ENCODE measurements at places on chromosomes 12 and 14.
A peak's percentile ranks its signal among the peaks of the same experiment; 100 is the strongest.

- no peak for DNase-seq
Measured at GRCh38 chr12:88868050-88868449, 287.8 kb upstream of the KITLG start.

- DNase-seq: peak; percentile 89
Measured at GRCh38 chr14:105065280-105066228, at the start of gene GPR132. TSS of gene GPR132 (minus strand) at chr14:105065430. CDS start at chr14:105055420, 10,010 bp downstream.

- no peak for DNase-seq
Measured at GRCh38 chr12:28057856-28058615, 85.5 kb upstream of the PTHLH start.

DNA sequence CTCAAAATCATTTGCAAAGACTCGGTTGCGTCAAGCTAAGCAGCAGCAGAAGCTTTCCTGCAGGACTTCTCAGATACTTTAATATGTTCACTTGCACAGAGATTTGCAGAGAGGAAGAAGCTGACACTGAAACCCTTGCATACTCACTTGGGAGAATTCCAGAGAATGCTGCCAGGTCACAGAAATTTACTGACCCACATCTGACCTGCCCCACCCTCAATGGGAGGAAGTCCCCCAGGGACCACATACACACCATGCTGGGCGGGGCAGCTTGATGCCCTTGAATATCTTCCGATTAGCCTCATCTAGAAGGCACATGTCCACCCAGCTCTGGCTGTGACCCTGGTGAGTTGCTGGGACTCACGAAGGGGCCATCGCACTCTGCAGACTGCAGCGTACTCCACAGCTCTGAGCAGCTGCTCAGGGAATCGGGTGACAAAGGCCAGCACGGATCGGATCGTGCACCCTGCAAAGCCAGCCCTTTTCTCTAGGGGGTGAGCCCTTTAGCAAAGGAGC lies 83.2 kb downstream of the ITPK1 start:
- DNase-seq: no peak

DNA sequence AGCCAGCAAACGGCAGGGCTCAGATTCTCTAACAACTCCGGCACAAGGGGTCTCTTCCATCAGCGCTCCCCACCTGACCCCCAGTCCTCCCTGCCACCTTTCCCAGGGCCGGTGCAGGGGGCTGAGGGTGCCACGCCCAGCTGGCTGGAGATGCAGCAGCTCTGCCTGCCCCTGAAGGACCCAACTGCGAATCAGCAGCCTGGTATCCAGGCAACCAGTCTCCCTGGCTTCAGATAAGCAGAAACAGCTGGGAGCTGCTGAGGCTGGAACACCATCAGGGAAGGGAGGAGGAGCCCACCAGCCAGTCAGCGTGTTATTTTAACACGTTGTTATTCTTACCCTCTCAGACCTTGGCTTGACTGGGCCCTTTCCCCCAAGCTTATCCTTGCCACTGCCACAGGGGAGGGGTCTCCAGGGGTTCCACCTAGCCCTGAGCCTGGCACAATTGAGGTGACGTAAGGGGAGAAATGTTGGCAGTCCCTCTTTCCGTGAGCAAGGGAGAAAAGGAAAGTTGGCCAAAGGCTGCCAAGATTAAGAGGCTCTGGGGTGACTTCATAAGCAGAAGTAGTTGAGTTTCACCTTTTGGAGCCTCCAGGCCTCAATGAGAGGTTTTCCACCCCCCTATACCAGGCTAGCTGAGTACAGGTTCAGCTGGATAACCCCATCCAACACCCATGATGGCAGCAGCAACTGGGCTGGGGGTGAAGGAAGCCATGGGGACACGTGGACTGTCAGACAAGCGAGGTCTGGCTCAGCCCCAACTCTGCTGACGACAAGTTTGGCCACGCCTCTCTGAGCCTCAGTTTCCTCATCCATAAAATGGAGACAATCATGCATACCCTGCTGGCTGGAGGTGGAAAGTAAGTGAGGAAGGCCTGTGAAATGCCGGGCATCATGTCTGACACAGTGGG lies 91.1 kb downstream of the IRF2BPL start:
- no peak for DNase-seq

DNA sequence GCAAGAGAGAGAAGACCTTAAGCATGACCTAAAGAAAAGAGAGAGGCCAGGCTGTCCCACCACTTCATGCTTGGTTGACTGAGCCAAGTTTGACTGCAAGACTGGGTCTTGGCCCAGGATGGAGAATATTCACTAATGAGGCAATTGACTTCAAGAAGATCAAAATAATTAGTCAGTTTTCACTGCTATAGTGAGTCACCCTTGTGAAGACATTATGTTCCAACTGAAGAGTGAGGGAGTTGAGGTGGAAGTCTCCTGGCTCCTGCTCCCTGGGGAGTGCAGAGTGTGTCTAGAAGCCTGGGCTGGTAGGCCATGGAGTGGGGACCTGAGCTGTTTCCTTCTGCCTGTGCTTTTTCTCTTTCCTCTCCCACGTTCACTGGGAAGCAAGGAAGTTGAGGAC lies 117.6 kb downstream of the CACNA1C start:
- DNase-seq: no peak

- no peak for DNase-seq
Measured at GRCh38 chr12:100703337-100703736, 91.2 kb upstream of the ANO4 start.

DNA sequence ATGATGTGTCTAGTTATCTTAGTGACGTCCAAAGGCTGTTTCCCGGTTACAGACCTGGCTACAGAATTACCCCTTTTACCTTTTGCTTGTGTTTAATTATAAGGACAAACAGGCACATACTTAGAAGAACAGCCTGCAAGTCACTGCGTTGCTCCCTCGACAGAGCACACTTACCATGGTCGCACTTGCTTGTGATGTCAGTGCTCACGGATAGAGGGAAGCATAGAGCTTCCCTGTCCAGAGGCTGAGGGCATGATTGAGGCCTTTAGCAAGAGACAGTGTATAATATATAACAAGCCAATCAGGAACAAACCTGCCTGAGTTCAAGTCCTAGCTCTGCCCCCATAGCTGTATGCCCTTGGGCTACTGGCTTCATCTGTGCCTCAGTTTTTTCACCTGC lies 73.2 kb upstream of the SCN8A start:
- DNase-seq: no peak

DNA sequence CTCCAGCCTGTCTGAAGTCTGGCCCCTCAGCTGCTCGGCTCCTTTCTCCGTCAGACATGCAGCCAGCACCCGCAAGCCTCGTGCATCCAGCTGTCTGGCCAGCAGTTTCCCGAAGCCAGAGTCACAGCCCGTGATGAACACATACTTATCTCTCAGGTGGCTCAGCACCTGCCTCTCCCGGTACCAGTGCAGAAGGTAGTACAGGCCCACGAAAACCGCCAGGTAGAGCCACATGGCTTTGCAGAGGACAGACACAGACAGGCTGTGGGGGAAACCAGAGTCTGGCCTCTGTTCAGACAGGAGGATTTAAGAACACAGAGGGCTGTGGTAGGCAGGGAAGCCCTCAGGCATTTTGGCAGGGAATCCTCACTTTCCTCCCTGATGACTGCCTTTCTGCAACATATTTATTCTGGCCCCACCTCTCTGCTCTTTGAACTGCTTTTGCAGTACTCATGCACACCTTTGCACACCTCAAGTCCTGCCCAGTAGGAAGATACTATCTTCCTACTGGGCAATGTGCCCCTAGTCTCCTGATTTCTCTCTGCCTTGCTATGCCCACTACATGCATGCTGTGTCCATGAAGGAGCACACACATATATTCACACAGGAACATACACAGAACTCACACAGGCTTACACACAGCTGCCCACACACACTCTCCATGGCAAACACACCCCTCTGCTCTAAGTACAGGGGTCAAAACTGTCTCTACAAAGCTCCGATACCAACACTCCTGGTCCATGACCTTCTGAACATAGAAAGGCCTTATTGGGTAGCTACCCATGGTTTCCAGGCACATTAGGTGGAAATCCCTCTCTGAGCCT lies at the start of gene RDH16:
Gene RDH16 (minus strand): TSS at position 380 of the 824 bp plus-strand sequence. CDS start 146 bp downstream, at position 234.
- no peak for DNase-seq

GRCh38 chr14:69963966-69964365 lies 84.8 kb downstream of the SMOC1 start:
- DNase-seq: no peak

DNA sequence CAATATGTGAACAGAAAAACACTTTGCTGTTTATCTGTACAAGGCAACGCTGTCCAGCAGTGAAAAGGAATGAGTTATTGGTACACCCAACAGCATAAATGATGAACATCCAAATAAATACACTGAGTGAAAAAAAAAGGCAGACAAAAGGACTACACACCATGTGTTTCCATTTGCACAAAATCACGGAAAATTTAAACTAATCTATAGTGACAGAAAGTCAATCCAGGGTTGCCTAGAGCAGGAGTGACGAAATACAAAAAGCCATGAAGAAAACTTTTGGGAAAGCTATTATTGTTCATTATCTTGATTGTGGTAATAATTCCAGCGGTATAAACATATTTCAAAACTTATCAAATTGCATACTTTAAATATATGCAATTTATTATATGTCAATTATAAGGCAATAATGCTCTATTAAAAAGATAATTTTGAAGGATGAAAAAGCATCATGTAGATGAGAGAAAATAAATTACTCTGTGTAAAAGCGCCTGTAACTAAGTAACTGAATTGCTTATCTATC lies 578.0 kb upstream of the TMEM132C start:
- no peak for DNase-seq

DNA sequence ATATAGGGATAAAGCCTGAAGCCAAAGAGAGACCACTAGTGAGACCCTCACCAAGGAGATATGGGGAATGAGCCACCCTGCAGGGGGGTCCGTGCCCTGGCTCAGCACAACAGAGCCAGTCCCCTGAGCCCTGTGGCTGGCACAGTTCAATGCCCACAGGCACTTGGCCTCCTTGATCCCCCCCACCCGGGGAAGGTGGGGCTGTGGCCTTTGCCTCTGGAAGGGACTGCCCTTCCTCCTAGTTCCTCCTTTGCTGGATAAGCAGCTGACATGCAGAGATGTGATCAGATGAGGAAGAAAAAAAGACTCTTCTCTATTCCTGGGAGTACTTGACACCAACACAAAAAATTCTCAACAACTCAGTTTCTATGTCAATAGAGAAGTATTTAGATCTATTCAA lies 19.9 kb downstream of the TTC7B start:
- DNase-seq: no peak

GRCh38 chr12:25617991-25618390 lies 64.9 kb upstream of the LMNTD1 start:
- no peak for DNase-seq

GRCh38 chr12:94372461-94372860 lies 87.2 kb downstream of the CEP83 start:
- DNase-seq: no peak

GRCh38 chr12:24705741-24706358 lies 243.1 kb downstream of the BCAT1 start:
- DNase-seq: no peak

DNA sequence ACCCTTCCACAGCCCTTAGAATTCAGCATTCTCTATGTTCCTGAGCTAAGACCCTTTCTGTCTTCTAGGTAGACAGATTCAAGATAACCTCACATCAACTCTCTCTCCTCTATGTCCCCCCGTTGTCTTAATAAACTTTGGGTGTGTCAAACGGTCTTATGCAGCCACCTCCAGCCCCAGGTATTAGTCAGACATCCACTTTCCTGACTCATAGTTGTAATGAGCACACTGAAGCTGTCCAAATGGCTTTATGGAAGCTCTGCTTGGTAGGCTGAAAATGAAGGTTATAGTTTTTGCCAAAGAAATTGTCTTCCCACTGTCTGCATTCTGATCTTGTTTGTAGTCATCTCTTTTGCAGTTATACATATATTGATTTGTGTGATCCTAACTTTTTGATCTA lies 482.0 kb downstream of the RMST start:
- DNase-seq: no peak

DNA sequence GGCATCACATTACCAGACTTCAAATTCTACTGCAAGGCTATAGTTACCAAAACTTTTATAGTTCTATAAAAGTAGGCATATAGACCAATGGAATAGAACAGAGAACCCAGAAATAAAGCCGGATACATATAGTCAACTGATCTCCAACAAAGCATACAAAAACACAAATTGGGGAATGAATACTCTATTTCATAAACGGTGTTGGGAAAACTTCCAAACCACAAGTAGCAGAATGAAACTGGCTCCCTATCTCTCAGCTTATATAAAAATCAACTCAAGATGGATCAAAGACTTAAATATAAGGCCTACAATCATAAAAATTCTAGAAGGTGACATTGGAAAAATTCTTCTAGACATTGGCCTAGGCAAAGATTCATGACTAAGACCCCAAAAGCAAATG lies 187.9 kb upstream of the PLXNC1 start:
- no peak for DNase-seq

DNA sequence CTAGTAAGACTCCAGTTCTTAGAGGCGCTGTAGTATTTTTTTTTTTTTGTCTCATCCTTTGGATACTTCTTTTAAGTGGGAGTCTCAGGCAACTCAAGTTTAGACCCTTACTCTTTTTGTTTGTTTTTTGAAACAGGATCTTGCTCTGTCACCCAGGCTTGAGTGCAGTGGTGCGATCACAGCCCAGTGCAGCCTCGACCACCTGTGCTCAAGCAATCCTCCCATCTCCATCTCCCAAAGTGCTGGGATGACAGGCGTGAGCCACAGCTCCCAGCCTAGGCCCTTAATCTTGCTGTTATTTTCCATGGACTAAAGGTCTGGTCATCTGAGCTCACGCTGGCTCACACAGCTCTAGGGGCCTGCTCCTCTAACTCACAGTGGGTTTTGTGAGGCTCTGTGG lies 21.3 kb downstream of the GPRC5A start:
- no peak for DNase-seq

DNA sequence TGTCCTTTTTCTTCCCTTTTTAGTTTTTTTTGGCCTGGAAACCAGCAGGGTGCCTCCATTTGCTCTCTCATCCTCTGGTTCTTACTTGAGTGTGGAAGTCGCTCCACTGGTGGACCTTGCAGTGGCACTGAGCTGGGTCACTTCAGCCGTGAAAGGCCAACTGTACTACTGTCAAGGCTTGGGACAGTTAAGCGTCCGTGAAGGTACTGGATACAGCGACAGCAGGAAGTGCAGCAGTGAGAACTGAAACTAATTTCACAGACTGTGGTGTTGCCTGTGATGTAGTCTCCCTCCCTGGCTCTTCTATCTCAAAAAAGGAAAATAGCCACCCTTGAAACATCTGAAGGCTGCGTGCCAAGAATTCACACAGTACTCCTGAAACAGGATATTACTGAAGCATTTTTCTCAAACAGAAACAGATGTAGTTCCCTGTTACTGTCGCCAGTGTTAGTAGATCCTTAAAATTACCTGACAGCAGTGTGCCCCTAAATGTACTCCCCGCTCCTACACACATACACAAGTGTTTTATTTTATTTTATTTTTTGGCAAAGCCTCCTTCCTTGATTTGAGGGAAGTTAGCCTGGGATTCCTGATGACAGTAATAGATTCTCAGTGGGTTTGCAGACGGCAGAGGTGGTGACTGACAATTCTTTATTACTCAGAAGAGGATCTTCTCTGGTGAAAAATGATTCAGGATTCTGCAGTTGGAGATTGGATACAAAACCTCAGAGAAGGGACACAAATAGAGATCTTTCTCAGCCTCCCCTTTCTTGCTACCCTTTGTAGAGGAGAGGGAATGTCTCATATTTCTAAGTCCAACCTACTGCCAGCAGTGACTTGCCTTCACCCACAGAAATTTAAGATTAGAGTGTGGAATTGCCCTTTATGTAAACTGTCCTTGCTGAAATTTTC lies 4.4 kb downstream of the SUSD6 start:
- DNase-seq: peak; percentile 34

GRCh38 chr14:101125719-101126651 lies 222.5 kb upstream of the RTL1 start:
- no peak for DNase-seq

- no peak for DNase-seq
Measured at GRCh38 chr12:108922918-108923317, 43.0 kb downstream of the DAO start.
